ENCODE measurements at places on chromosomes 4 and X.

DNA sequence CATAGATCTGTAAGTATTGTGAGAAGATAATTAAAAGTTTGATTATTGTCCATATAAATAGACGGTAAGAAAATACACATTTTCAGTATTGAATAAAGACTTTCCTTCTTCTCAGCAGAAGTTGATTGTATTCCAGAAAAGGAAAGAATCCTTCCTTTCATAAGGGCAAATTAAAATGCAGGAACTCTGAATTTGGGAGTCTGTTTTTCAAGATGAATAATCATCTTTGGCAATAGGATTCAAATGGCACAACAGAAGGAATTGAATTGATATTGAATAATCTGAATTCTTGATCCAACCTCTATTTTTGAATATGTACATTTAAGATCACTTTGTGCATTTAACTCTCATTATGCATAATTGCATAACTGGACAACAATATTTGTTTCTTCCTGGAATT lies 149.3 kb downstream of the DMD start:
- no peak for DNase-seq

GRCh38 chrX:7111518-7111917 lies 36.0 kb upstream of the STS start:
- no peak for DNase-seq

DNA sequence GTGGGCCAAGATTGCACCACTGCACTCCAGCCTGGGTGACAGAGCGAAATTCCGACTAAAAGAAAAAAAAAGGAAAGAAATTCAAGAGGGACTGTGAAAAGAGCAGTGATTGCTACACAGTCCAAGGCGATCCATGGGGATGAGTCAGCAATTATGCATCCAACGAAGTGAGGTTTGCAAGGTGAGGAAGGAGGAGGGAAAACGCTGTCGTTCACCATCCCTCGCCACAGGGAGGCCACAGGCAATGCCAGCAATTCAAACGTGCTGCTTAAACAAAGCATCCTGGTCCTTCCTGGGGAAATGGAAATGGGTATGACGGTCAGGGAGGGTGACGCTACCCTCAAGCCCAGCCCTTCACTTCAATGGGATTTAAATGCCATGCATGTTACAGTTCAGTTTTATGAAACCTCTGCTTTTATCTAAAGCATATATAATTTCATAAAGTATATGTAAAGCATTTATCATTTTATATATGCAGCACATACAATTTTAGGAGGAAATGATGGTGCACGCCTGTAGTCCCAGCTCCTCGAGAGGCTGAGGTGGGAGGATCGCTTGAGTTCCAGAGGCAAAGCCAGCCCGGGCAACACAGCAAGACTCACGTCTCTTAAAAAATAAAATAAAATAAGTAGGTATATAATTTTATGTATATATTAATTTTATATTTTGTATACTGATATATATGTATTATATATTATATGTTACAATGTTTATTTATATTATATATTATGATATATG lies 108.7 kb downstream of the DHRSX start:
- no peak for DNase-seq

DNA sequence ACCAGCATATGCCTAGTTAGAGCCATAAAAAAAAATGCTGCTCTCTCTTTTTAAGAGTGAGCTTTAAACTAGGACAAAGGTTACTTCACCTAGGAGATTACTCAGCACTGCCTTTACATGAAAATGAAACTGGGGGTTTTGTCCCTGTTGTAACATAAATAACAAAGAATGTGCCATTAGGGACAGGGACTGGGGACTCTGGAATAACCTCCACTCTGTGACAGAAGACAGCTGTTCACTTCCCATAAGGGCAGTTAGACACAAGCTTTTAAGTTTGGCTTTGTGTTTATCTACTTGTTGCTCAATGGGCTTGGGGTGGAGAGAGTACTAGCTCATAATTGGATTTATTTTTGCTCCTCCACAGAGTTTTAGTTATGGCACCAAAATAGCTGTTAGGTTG lies 11.9 kb downstream of the ENPEP start:
- DNase-seq: no peak

GRCh38 chr4:185249105-185249504 lies 39.7 kb downstream of the SNX25 start:
- no peak for DNase-seq

DNA sequence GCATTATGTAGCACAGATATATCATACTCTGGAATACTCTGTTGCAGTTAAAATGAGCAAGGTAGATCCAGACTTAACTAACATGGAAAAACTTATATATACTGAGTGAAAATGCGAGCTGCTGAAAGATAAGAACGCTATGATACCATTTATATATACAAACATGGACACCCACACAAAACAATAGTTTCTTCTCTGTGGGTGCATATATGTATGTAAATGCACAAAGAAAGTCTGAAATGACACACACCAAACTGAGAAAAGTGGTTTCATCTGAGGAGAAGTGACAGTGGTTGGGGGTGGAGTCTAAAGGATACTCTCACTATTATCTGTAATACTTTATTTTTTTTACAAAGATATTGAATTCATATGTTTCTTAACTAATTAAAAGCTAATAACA lies 12.2 kb upstream of the FGF2 start:
- DNase-seq: no peak

GRCh38 chr4:52006887-52007286 lies 13.3 kb downstream of the LRRC66 start:
- no peak for DNase-seq

DNA sequence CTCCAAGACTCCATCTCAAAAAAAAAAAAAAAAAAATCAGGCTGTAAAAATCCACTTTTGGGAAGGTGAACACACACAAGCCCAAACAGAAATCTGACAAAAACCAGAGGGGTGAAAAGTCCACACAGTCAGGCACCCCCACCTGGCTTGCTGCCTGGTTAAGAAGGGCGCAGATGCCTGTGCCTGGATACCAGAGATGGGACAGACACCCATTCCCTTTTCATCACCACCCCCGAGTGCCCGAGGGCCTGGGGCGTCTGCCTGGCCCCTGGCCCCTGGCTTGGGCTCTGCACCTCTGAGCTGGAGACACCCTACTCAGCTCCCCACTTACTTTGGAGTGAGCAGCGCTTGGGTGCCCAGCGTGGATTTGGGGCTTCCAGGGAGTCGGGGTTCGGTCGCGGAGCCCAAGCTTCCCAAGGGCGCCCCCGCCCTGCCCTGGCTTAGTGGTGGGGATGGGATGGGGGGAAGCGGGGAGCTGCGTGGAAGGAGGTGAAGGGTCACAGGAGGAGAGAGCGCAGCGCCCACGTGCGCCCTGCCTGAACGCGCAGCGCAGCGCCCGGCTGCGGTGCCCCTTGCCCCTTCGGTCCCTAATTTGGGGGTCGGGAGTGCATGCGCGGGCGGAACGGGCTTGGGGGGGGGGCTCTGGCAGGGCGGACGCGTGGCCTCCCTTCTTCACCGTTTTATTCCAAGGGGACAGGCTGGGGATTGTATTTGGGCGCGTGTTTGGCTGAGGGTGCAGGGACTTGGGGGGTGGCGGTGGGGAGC lies 11.3 kb downstream of the SHOX start:
- no peak for DNase-seq

GRCh38 chr4:168451744-168452390 lies 28.4 kb downstream of the DDX60L start:
- DNase-seq: no peak

GRCh38 chrX:57964975-57965374 lies 54.7 kb upstream of the ZXDA start:
- no peak for DNase-seq

- no peak for DNase-seq
Measured at GRCh38 chr4:159540501-159540900, 437.6 kb downstream of the RAPGEF2 start.
